ENCODE measurements at places on chromosomes 12 and 14. TPM values are rescaled to one million over a fixed set of nuclear protein-coding genes. Genes with fewer than 3 reads are reported as not detected.

DNA sequence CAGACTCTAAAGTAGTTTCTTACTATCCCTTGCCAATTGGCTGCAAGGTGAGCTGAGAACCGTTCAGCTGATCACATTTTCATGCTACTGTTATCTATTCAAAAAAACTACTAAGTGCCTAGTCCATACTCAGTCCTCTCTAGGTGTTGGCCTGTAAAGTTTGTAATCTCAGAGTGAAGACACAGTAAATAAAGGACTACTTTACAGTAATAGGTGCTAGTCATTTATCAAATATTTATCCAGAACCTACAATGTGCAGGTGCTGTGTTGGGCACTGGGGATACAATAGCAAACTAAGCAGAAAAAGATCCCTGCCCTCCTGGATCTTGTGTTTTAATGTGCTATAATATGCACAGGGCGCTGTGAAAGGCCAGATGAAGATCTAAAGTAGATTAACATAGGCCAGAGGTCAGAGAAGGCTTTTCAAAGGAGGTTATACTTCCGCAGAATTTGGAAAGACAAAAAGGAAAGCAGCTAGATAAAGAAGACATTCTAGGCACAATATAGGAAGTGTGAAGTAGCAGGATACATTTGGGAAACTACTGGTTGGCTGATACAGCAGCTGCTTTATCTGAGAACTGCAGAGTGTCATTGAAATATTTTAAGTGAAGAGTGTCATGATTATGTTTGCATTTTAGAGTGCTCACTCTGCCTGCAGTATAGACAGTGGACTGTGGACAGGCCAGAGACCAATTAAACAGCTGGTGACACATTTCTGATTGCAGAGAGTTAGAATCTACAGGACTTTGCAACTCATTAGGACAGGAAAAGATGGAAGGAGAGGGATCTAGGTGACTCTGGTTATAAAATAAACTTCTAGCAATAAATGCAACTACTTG is 8.0 kb upstream of the ACTR10 start:
- no peak for DNase-seq

DNA sequence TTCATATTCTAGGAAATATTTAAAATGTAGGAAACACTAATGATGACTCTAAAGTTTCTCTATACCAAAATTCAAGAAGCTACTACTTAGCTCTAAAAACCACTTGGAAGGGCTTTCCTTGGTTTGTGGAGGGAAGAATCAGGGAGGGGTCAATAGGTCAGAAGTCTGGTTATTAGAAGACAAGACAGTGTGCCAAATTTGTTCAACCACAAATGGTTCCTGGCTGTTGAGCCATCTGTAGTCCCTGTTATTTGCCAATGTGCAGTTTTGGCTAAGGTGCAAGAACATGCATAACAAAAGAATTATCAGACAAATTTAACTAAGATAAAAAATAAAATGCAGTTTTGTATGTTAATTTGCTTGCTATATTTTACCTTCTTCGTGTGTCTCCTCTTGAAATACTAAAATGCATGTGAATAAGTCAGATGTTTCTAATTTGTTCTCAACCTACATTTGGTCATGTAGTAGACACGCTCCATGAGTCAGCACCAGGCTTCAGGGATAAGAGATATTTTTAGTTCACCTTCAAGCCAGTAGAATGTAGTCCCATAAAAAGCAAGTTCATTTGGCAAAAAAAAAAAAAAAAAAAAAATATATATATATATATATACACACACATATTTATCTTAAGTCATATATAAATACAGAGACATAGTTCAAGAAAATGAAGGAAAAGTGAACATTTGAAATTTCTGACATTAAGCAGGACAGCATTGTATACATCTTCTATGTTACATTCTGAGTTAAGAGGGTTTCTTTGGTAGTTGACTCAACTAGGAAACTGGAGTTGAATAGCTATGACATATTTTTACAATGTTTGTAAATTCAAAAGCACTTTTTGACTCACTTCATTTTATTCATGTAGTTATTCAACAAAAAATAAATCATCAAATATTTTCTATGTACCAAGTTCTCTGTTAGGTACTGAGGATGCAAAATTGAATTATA is 123.3 kb downstream of the KCNC2 start:
- DNase-seq: no peak

GRCh38 chr12:177336-177979 is 36.5 kb downstream of the SLC6A12 start:
- DNase-seq: no peak

Gene ADSS1
- 7.0 TPM for total RNA-seq

Gene KRT83
- total RNA-seq: not detected

Gene FIGNL2
- 1.7 TPM for total RNA-seq

GRCh38 chr12:124711344-124711743 is 143.9 kb upstream of the NCOR2 start:
- no peak for DNase-seq

Gene KCNK13
- not detected for total RNA-seq

DNA sequence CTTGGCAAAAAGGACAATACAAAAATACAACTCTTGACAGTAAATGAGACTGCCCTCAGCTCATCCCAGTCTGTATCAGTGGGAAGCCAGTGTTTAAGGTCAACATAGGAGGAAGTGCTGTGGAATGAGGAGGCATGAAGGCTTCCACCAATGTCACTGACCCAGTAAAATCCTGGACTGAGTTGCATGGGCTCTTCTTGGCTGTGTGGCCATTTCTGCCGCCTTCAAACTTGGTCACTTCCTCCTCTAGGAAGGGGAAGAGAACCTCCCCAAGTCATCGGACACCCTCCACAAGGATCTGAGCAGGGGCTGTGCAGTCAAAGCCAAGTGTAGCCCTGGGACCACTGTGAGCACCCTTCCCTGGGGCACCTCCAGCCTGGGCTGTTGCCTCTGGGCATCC is 11.9 kb downstream of the GPR68 start:
- no peak for DNase-seq

DNA sequence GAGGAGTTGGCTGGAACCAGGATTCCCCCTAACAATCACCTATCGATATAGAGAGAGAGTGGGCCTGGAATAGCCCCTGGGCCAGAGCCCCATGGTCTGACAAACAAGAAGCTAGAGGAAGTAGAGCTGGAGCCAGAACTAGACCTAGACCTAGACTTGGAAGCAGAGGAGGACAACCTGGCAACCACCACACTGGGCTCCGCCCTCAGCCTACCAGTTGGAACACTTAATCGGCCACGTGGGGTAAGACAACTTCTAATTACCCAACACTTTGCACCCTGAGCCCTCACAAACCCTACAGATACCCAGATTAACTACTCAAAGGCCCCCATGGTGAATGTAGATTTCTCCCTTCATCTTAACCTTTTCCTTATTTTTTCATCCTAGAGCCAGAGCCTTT is 4.6 kb upstream of the PA2G4 start:
- DNase-seq: no peak

- DNase-seq: no peak
Measured at GRCh38 chr12:46773586-46774321, 52.0 kb downstream of the SLC38A4 start.

- no peak for DNase-seq
Measured at GRCh38 chr12:57244312-57244696, 6.7 kb downstream of the STAC3 start.

GRCh38 chr12:70069221-70070105 is 173.8 kb upstream of the CNOT2 start:
- DNase-seq: no peak

Gene SLCO1B1
- total RNA-seq: 0.35 TPM

Data from uterus (tissue), 4 donors.